ENCODE measurements at places on chromosomes 3 and 15.

- DNase-seq = no peak
These were observed 108.1 kb downstream of the TPRA1 start for GRCh38 chr3:127482216-127483004.

- no peak for DNase-seq
These were observed 6.6 kb upstream of the RAB11A start for GRCh38 chr15:65862682-65863081.

DNA sequence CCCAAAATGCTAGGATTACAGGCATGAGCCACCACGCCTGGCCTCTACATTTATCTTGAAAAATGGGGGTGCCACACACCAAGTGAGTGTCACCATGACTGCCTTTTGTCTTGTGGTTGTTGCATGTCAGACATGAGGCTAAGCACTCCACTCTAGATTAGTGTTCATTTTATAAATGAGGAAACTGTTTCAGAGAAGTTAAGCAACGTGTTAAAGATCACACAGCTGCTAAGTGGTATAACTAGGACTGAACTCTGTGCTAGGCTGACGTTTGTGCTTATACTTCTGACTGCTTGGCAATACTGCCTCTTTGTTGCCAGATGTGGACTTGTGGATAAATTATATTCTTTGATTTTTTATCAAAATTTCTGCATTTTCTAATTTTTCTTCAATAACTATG lies 50.8 kb upstream of the SMAD6 start:
- DNase-seq = no peak

DNA sequence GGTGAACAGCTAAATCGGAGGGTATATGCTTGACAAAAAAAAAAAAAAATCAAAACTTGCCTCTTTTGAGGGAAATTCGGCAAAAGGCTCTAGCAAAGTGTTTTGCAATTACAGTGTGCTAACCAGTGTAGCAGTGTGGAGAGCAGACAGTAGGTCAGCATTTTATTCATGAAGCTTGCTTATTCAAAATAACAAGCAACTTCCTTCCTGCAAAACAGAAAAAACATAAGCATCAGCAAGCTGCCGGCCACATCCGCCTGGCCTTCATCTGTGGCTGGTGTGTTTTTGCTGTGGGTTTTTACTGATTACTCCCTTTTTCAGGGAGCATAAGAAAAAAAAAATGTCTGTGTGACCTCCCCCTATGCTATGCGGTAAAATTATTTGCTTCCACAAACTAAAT lies 434.1 kb downstream of the OCA2 start:
- DNase-seq = no peak

GRCh38 chr3:186220365-186220764 lies 111.5 kb upstream of the ETV5 start:
- DNase-seq = no peak
